ENCODE measurements at places on chromosomes 7 and 10. TPM values are rescaled to one million over a fixed set of nuclear protein-coding genes. Genes with fewer than 3 reads are reported as not detected.

HPSE2 gene
- not detected for total RNA-seq

SVOPL gene
- 0.36 TPM for total RNA-seq

- H3K27me3 ChIP-seq, result no peaks in the 10 kb centered on the region
- H3K4me3 ChIP-seq, result no peak overlapping the region
- no peak overlapping the region for H3K27ac ChIP-seq
- no peak for DNase-seq
- no peaks in the 10 kb centered on the region for H3K4me1 ChIP-seq
- no peaks in the 10 kb centered on the region for H3K36me3 ChIP-seq
Measured at GRCh38 chr10:77584938-77585337, 52.7 kb downstream of the KCNMA1 start.

- H3K4me3 ChIP-seq, result no peak overlapping the region
- H3K4me1 ChIP-seq, result peaks cover 32% of the 10 kb centered on the region
- DNase-seq, result no peak
- no peaks in the 10 kb centered on the region for H3K27me3 ChIP-seq
Measured at GRCh38 chr7:28155964-28156363, 24.6 kb downstream of the JAZF1 start.

DNA sequence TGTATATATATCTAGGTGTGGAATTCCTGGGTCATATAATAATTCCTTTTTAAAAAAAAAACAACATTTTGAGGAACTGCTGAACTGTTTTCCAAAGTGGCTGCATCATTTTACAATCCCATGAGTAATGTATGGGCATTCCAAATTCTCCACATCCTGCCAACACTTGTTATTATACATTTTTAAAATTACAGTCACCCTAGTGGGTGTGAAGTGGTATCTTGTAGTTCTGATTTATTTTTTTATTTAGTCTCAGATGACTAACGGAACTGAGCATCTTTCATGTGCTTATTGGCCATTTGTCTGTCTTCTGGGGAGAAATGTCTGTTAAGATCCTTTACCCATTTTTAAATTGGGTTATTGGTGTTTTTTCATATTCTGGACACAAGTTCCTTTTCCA, 12.0 kb upstream of the KLHL7 start:
- no peaks in the 10 kb centered on the region for H3K36me3 ChIP-seq
- H3K4me1 ChIP-seq, result no peaks in the 10 kb centered on the region
- no peaks in the 10 kb centered on the region for H3K27me3 ChIP-seq

GRCh38 chr7:31100871-31101270, 48.8 kb downstream of the ADCYAP1R1 start:
- no peaks in the 10 kb centered on the region for H3K36me3 ChIP-seq
- H3K27me3 ChIP-seq, result no peaks in the 10 kb centered on the region
- DNase-seq, result no peak

All from naive thymus-derived CD4-positive, alpha-beta T cell (primary cell).